PC-9 (cell line): ENCODE measurements at places on chromosomes 6 and 20. TPM values are rescaled to one million over a fixed set of nuclear protein-coding genes. Genes with fewer than 3 reads are reported as not detected.

DNA sequence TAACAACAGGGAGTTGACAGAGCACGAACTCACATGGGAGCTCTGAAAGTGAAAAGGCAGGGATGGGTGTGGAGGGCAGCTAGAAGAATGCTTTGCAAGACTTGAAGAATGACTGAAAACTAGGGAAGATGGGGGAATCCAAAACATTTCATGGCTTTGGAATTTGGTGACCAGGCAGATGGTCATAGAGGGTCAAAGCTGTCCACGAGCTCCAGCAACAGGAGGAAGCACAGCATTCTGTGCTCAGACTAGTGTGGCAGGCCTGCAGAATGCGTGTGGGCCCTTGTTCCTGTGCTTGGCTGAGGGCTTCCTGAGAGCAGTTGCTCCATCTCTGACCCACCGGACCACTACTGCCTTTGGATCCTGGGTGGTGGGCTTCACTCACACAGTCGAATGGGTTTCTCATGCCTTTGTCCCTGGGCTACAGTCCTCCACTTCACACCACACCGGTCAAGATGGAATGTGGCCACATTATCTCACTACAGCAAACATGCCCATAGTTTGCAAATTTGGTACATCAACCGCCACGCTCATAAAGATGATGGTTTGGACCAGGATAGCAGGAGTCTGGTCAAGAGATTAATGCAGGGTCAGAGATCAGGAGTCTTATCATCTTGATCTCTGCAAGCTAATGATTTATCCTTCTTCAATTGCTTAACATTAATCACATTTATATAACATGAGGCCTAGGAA is 100.7 kb downstream of the SGK1 start:
- peak; percentile 42 for DNase-seq
- H3K27ac ChIP-seq = no peak overlapping the region
- no peaks in the 10 kb centered on the region for H3K36me3 ChIP-seq
- H3K4me3 ChIP-seq = no peak overlapping the region

GRCh38 chr6:1952740-1953360 is 292.6 kb downstream of the GMDS start:
- DNase-seq = peak; percentile 94
- peaks cover 19% of the 10 kb centered on the region for H3K4me1 ChIP-seq
- H3K27ac ChIP-seq = peak overlapping the region; percentile 96
- no peaks in the 10 kb centered on the region for H3K27me3 ChIP-seq
- H3K36me3 ChIP-seq = no peaks in the 10 kb centered on the region

DHX35 gene
- total RNA-seq = 12.1 and 12.6 TPM in 2 replicates

SMPDL3A gene
- 2.4 TPM in 2 replicates for total RNA-seq
